H1 (cell line): ENCODE measurements at places on chromosomes 2 and 18. TPM values are rescaled to one million over a fixed set of nuclear protein-coding genes. Genes with fewer than 3 reads are reported as not detected.

GRCh38 chr2:54422072-54422581, 34.0 kb upstream of the SPTBN1 start:
- DNase-seq: no peak

DNA sequence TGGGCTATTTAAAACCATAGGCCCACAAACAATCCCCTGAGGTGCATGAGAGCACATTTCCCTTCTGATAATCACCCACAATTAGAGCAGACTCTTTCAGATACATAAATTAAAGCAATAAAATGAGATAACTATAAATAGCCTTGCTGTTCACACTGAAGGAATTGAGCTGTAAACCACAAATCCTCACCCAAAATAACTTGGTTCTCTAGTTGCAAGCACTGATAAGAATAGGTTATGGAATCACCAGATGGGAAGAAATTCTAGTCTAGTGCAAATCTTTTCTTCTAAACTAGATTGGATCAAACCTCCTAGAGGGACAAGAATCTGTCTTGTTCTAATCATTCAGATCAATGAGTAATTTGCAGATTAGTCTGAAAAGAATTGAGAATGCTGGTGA, 64.6 kb downstream of the NAB1 start:
- no peak for DNase-seq

Gene KCNG2
- total RNA-seq: 0.19 TPM in 1 of 2 replicates, not detected in the other

Gene SIX3
- 0.19 and 0.21 TPM in 2 replicates for total RNA-seq

Gene UNC80
- 0.38 and 0.56 TPM in 2 replicates for total RNA-seq

Gene RAX
- 0.52 and 0.80 TPM in 2 replicates for total RNA-seq
